Activated naive CD8-positive, alpha-beta T cell treated with anti-CD3 and anti-CD28 coated beads, Interleukin-2, amount 50 U/mL, for 24 hours (primary cell): ENCODE measurements at places on chromosomes 7 and 10.

- no peak for DNase-seq
Observed at GRCh38 chr7:77796960-77797359, 1.3 kb downstream of the TMEM60 start.

DNA sequence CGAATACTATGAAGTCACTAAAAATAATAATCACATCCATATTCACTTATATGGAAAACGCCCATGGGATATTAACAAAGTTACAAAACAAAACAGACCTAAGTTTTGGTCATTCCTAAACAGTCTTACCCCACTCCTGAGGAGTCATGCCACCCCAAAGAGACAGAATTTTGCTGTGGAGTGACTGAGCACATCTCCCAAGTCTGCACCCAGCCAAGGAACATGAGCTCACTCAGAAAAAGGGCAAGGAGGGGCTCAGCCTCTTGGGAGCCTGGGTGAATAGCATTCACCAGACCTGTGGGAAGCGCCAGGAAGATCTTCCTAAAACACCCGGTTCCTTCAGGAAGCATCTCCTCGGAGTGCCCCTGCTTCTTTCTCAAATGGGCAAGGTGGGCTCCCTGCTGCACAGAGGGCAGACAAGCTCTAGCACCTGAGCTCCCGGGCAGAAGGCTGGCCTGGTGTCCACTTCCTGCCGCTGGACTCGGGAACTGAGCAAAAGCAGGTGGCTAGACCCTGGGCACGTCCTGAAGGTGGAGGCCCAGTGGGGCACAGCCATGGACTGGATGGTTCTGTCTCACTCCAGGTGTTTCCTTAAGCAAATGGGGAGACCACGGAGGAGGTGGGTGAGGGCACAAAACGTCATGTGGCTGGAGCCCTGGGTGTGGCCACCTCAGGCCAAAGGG, 31.0 kb downstream of the TNS3 start:
- DNase-seq: no peak

DNA sequence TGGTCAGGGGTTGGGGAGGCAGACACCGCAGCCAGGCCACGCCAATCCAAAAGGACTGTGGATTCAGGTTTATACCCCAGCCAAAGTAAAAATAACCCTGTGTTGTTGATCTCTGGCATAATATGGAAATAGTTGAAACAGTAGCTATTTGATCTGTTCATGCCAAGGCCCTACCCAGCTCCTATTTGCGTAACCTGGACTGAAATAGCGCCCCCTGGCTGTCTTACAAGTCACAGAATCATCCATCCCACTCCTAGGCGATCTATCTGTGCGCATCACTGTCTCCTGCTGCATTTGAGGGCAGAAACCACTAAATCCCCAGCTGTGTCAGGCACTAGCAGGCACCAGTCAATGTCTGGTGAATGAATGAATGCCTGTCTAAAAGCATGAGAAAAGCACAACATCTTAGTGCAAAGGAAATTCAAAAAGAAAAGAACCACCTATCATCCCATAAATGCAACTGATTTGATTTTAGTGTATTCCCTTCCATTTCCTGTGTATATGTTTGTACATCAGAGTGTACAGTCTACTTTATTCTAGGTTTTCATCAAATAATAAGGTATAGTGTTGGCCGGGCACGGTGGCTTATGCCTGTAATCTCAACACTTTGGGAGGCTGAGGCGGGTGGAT, 160.0 kb downstream of the SLIT1 start:
- DNase-seq: peak; percentile 64

DNA sequence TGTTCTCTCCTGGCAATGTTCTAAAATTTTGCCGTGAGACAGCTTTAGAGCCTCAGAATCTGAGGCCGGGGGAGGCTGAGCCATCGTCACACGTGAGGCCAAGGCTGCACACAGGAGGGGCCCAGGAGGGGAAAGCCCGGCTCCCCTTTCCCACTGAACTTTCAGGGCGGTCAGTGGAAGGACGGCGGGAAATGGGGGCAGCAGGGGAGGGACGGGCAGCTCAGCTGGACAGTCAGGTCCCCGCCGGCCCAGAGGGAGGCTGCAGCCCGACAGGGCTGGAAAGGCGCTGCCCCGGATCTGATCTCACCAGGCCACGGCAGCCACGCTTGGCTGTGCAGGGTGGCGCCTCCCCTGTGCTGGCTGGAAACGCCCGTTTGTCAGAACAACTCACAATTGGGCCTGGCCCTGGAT, 43.3 kb upstream of the ADGRA1 start:
- no peak for DNase-seq

DNA sequence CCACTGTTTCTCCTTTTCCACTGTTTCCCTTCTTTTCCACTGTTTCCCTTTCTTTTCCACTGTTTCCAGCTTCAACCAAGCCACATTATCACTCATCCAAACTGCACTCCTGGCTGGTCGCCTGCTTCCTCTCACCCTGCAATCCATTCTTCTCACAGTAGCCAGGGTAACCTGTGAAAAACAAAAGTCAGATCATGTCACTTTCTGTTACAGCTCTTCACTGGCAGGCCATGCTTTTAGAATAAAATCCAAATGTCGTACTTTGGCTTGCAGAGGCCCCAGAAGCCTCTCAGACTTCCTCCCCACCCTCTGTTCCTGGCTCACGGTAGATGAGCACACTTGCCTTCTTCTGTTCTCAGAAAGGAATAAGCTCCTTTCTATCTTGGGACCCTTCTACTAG, 33.9 kb downstream of the STARD3NL start:
- DNase-seq: no peak

DNA sequence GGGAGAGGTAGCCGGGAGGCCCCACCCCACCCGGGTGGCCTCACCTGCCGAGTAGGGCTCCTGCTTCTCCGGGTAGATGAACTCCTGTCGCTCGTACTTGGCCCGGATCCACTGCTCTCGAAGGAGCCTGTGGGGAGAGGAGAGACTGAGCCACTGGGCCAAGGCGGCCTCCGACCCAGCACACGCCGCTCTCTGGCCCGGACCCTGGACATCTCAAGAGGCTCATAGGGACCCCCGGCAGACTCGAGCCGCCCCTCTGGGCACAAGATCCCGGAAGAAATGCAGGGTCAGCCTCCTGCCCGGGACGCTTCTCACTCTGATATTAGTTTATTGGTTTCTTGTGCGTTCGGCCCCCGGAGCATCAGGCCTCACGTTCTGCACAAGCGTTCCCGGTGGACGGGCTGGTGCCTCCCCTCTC, 34.5 kb downstream of the ADAP1 start:
- DNase-seq: no peak

DNA sequence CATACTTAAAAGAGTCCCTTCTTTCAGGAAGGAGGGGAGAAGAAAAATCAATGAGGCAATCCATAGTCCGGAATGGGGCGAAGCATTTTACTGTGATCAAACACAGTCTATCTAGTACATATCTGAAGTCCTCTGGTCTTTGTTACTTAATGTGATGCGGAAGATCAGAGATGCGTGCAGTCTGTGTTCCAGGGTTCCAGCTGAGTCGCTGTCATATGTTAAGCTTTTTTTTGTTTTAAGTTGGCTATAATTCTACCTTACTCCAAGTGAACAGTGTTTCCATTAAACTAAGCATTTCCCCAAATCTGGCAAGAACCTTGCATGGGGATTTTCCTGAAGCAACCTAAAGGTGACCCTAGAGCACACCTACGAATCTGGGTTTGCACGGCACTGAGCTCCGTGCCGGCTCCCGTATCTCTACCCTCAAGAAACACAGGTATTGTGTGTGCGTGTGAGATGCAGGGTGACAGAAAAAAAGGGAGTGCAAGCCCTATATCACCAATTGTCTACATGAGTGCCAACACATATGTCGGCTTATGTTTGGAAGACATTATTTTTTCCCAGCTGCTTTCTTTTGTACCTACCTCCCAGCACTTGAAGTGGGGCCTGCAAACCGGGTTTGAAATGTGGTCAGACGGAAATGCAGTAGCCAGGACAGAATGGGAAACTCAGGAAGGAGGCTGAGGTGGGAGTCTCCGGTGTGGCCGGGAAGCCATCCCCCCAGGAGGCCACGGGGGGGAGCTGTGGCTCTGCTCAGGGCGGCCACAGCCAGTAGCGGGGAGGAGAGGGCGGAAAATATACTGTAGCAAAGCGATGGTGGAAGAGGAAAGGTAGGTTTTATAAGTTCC, 435.8 kb upstream of the MGMT start:
- DNase-seq: peak; percentile 57

GRCh38 chr10:37965006-37965405, 11.4 kb downstream of the ZNF25 start:
- no peak for DNase-seq

DNA sequence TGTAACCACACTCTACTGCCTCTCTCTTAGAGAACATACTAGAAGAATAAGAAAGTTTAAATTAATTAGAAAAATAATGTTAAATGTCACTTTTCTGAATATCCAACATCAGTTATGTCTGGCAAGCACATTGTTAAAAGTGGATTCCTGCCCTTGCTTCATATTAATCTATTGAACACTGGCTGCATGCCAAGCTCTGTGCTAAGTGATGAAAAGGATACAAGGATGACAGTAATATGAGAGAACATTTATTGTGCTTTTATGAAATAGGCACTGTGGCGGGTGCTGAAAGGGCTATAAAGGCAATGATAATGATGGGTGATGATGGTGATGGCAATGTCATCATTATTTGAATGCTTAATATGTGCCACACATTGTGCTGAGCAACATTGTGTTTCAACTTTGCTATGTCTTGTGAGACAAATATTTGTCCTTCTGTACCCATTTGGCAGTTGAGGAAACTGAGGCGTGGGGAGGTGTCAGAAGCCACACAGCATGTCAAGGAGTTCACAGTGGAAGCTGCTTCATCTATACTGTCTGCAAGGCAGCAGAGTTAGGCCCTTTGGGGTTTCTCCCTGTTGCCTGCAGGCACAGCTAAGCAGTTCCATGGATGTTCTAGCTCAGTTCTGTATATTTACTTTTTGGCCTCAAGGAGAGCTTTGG, 64.2 kb upstream of the RAPGEF5 start:
- DNase-seq: no peak

GRCh38 chr10:118567701-118568248, 27.7 kb downstream of the PRLHR start:
- no peak for DNase-seq

DNA sequence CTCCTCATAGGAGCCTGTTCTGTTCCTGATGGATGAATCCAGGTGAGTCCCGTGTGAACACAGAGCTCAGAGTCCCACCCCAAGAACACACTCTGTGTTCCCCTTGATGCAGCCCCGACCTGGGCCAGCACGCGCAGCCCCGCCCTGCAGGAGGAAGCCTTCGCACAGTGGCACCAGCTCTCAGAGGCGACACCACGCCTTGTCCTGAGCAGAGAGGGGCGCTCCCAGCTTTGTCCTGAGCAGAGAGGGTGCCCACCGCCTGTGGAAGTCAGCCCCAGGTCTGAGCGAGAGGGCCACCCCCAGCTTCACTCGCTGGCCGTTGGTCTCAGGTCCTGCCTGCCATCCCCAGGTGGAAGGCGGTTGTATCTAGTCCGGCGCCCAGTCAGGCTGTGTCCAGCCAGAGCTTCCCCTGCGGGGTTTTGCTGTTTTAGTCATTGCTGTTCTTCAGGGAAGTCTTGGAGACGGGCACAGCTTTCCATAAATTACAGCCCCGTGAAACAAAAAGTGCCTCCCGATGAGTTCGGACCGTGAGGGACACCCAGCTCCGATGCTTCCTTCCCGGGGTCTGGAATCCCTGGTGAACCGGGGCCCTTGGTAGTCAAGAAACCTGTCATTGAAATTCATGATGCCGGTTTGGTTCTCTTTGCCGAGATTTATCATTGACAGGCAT, 43.6 kb downstream of the NKX6-2 start:
- DNase-seq: no peak

DNA sequence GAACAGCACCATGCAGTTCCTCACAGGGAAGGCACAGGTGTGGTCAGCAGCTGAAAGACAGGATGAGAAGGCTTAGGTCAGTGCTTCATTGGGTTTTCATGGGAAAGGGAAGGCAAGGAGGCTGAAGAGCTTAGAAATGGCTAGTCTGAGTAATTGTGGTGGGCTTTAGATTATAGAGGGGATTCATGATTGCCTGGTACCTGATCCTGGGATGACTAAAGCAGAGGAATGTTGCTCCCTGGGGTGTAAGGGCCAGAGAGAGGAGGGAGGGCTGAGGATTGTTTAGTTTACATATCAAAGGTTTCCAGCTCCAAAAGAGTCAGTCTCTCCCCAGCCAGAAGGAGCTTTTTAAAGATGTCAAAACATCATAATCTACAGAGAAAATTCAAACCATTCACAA, 396.3 kb upstream of the POM121L12 start:
- DNase-seq: no peak

GRCh38 chr7:44284881-44285541, 40.4 kb downstream of the CAMK2B start:
- DNase-seq: no peak

DNA sequence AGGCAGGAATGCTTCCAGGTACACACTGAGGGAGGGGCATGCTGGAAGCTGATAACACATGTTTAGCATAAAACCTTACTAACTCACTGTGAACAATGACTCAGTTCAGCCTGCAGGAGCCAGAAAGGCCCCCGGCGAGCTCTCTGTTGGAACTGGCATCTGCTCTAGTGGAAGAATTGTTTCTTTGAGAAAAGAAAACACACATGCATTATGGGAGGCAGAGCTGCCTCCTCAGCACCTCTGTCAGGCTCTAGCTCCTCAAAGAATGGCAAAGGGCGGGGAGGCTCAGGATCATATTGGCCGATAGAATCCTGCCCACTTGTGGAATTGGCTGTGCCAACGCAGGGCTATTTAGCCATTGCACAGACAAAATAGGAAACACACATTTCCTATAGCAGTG, 338.3 kb downstream of the CXCL12 start:
- no peak for DNase-seq
